ENCODE measurements at places on chromosomes 5 and 9. TPM values are rescaled to one million over a fixed set of nuclear protein-coding genes. Genes with fewer than 3 reads are reported as not detected.

C7 gene
- total RNA-seq = 0.52 TPM

AGXT2 gene
- total RNA-seq = not detected

PCDHA5 gene
- 0.39 TPM for total RNA-seq

ANKRD20A1 gene
- 0.24 TPM for total RNA-seq

MUSK gene
- total RNA-seq = not detected

DNA sequence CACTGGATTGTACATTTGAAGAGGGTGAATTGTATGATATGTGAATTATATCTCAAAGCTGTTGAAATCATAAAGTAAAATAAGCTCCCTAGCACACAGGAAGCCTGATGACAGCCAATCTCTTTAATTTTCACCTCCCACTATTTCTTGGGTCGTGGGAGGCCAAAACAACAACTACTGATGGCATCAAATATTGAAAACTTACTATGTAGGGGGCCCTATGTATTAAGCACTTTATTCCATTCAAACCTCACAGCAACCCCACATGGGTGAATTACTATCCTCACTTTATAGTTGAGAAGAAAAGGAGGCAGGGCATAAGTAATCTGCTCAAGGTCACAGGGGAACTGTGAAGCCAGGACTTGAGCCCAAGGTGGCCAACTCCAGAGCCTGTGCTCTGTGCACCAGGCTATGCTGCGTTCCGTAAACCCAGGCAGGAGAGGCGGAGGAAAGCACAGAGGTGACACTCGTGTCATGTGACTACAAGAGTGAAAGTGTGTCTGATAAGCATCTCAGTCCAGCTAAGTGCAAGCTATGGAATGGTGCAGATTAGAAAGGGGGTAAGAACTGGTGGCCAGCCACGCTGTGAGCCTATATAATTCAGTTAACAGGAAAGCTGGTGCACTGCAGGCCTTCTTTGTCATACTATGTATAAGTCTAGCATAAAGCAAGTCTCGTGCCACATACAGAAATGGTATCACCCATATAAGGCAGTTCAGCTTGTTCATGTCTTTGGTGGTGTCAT, 221.0 kb downstream of the DCP2 start:
- peaks cover 11% of the 10 kb centered on the region for H3K4me1 ChIP-seq
- H3K27me3 ChIP-seq = no peaks in the 10 kb centered on the region
- no peak for DNase-seq
- H3K27ac ChIP-seq = no peak overlapping the region
- H3K36me3 ChIP-seq = peaks cover 15% of the 10 kb centered on the region

- peaks cover 2% of the 10 kb centered on the region for H3K36me3 ChIP-seq
- H3K4me1 ChIP-seq = no peaks in the 10 kb centered on the region
- H3K27me3 ChIP-seq = no peaks in the 10 kb centered on the region
- no peak overlapping the region for H3K27ac ChIP-seq
These were observed 511.0 kb downstream of the PRELID2 start for GRCh38 chr5:145324101-145324500.

GRCh38 chr5:100667161-100667630, 132.0 kb downstream of the FAM174A start:
- no peak for DNase-seq
- H3K4me1 ChIP-seq = no peaks in the 10 kb centered on the region
- no peaks in the 10 kb centered on the region for H3K27me3 ChIP-seq
- no peak overlapping the region for H3K4me3 ChIP-seq
- no peak overlapping the region for H3K27ac ChIP-seq
- no peaks in the 10 kb centered on the region for H3K36me3 ChIP-seq

DNA sequence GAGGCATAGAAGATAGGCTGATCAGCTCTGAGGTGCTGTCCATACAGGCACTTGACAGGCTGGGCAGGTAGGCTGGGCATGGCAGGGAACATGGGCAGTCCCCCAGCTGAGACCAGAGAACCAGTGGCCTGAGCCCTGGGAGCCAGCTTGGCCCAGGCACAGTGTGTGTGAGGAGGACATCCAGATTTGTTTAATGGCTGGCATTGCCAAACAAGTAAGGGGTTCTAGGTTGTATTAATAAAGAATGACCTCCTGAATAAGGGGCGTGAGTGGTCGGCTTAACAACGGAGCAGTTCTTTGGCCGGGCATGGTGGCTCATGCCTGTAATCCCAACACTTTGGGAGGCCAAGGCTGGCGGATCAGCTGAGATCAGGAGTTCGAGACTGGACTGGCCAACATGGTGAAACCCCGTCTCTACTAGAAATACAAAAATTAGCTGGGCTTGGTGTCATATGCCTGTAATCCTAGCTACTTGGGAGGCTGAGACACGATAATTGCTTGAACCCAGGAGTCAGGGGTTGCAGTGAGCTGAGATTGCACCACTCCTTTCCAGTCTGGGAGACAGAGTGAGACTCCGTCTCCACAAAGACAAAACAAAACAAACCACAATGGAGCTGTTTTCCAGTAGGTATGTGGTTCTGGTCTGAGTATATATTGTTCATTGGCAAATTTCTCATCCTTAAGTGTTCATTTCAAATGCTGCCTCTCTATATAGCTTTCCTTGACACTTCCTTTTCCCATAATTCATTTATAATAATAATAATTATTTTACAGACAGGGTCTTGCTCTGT, 56.2 kb downstream of the ANGPTL2 start:
- no peak overlapping the region for H3K27ac ChIP-seq
- no peak for DNase-seq
- no peaks in the 10 kb centered on the region for H3K27me3 ChIP-seq
- H3K4me1 ChIP-seq = peaks cover 5% of the 10 kb centered on the region

- no peaks in the 10 kb centered on the region for H3K36me3 ChIP-seq
- DNase-seq = no peak
- no peaks in the 10 kb centered on the region for H3K27me3 ChIP-seq
- H3K4me3 ChIP-seq = no peak overlapping the region
These were observed 180.0 kb upstream of the RGMB start for GRCh38 chr5:98593418-98593817.

DNA sequence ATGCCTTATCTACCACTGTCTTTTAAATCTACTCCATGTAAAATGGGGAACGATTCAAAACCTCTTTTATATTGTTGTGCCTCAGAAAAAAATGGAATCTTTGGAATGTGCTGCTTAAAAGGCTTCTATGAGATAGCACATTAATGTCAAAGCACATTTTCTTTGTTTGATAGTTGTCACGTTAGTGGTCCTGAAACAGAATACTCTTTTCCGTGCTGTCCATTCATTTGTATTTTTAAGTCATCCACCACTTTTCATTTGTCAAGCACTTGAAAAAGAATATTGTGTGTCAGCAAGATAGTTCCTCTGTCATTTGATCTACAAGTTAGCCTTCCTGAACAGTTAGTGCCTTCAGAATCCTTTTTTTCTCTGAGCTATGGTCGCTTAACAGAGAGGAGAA, 246.9 kb downstream of the MAST4 start:
- H3K36me3 ChIP-seq = no peaks in the 10 kb centered on the region
- H3K4me3 ChIP-seq = no peak overlapping the region
- H3K4me1 ChIP-seq = peaks cover 17% of the 10 kb centered on the region
- no peak for DNase-seq
- peaks cover 3% of the 10 kb centered on the region for H3K27me3 ChIP-seq
